ENCODE measurements at places on chromosomes 3 and 15.

DNA sequence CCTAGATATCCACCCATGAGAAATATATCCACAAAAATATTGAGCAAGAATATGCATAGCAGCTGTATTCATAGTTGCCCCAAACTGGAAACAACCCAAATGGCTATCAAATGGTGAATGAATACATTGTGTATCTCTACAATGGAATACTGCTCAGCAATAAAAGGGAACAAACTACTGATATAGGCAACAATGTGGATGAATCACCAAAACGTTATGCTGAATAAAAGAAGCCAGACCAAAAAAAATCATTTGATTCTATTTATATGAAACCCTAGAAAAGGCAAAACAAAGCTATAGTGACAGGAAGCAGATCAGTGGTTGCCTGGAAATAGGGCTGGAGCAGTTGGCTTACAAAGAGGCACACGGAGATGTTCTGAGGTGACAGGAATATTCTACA is 15.5 kb upstream of the CMTM7 start:
- DNase-seq = no peak

DNA sequence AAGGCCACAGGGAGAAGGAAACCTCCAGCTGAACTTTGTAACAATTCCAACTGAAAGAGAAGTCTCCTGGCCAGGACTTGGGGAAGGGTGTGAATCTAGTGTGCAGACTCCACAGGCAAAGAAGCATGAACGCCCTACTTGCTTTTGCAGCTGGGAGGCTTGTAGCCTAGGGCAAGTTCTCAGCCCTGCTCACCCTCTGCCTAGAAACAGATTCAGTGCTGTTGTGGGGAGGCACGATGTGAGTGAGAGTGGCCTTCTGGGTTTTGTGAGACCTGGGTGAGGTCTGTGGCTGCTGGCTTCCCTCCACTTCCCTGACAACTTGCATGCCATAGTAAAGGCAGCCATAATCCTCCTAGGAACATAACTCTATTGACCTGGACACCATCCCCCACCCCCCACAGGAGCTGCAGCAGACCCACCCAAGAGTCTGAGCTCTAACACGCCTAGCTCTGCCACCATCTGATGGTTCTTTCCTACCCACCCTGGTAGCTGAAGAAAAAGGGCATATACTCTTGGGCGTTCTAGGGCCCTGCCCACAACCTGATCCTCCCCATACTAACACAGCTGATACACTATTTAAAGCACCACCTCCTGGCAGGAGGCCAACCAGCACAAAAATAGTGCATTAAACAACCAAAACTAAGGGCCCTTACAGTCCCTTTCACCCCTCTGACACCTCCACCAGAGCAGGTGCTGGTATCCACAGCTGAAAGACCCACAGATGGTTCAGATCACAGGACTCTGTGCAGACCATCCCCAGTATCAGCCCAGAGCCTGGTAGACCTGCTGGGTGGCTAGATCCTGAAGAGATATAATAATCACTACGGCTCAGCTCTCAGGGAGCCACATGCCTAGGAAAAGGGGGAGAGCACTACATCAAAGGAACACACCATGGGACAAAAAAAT is 426.5 kb downstream of the IGSF11 start:
- no peak for DNase-seq

DNA sequence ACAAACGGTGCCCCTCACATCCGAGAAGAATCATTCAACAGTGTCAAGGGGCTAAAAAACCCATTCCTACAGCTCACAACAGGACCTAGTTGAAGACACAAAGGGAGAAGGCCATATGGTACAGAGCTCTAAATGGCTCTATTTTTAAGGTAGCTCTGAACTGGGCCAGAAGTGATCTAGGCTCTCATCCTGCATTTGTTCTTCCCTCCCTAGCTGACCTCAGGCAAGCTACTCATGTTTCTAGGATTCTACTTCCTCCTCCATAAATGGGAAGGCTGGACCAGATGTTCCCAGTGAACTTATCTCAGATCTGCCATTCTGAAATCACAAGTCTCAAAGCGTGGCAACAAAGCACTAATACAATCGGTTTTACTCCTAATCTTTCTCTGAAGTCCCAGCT is 62.3 kb downstream of the CPNE4 start:
- no peak for DNase-seq

- DNase-seq = no peak
These were observed 27.7 kb downstream of the CHDH start for GRCh38 chr3:53818221-53819162.

DNA sequence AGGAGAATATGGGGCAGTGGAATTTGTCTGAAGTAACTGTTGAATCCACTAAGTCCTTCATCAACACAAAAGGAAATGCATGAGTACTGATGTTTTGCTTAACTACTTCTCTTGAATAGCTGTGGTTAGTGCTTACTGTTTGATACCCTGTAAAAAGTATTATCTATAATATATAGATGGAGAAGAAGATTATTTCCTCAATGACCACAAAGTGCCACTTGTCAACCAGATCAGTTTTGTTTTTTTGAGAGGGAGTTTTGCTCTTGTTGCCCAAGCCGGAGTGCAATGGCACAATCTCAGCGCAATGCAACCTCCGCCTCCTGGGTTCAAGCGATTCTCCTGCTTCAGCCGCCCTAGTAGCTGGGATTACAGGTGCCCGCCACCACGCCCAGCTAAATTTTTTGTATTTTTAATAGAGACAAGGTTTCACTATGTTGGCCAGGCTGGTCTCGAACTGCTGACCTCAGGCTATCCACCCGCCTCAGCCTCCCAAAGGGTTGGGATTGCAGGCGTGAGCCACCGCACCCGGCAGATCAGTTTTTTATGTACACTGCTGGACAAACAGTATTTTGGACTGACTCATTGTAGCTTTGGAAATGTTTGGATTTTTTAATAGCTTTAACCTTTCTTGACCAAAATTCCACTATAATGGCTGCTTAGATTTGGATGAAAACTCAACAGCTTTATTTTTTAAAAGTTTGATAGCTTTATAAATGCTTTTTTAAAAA is 1.5 kb upstream of the RPLP1 start:
- DNase-seq = no peak

GRCh38 chr15:92050220-92050898 is 196.9 kb downstream of the SLCO3A1 start:
- no peak for DNase-seq

DNA sequence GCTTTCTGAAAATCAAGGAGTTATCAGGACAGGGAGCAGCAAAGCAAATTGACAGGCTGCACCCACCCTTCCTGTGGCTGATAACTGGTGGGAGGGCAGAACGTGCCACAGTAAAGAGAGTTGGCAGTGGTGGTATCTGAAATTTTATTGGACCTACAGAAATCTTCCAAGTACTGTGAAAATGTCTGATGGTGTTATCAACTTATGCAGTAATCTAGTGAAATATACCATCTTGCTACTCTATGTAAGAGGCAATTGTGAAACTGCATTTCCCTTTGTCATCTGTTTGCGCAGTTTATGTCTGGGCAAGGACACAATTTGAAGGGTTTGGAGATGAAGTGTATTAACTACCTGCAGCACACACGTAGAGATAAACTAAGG is 1.5 kb downstream of the PLCL2 start:
- DNase-seq = no peak

GRCh38 chr3:25597535-25598101 is 67.1 kb downstream of the TOP2B start:
- no peak for DNase-seq

GRCh38 chr3:157201648-157202278 is 41.8 kb upstream of the CCNL1 start:
- DNase-seq = no peak

GRCh38 chr3:145177828-145178227 is 983.2 kb downstream of the PLOD2 start:
- DNase-seq = no peak

- no peak for DNase-seq
These were observed 210.7 kb upstream of the TRIM42 start for GRCh38 chr3:140467104-140467577.

- no peak for DNase-seq
These were observed 740.5 kb downstream of the EPHA3 start for GRCh38 chr3:89847955-89848354.

- DNase-seq = no peak
These were observed 562.3 kb downstream of the MCTP2 start for GRCh38 chr15:94793641-94794040.

GRCh38 chr3:122101646-122102045 is 46.5 kb downstream of the CD86 start:
- DNase-seq = no peak

GRCh38 chr3:44235604-44236484 is 5.8 kb upstream of the TOPAZ1 start:
- DNase-seq = peak; percentile 36

- DNase-seq = no peak
These were observed 7.7 kb downstream of the NCKIPSD start for GRCh38 chr3:48678056-48678455.

GRCh38 chr15:30023798-30024295 is 58.9 kb upstream of the GOLGA8J start:
- DNase-seq = no peak

GRCh38 chr3:42960786-42961185 is 18.3 kb upstream of the GASK1A start:
- no peak for DNase-seq

DNA sequence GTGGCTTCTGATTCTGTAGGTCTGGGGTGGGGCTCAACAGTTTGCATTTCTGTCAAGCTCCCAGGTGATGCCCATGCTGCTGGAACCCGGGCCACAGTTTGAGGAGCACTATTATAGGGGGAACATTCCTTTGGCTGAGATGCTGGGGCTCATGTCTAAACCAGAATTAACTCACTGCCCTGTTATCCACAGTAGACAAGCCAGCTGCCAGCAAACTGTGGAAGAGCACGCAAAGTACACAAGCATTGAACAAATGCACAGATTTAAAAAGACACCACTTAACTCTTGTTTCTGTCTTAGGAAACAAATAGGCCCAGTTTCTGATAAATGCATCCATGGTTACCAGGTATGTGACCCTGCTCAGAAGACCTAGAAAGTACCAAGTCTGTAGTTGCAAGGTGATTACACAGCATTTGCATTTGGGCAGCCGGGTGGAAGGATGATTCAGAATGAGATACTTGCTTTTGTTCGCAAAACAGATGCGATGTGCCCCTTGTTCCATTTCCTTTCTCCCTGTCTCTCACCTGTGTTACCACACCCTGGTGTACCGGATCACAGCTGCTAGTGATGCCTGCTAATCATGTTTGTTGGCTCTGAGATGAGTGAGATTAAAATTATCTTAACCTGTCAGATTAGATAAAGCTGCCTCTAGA is 12.4 kb downstream of the GYG1 start:
- no peak for DNase-seq

- no peak for DNase-seq
These were observed 818.2 kb upstream of the LMCD1 start for GRCh38 chr3:7683426-7683825.

DNA sequence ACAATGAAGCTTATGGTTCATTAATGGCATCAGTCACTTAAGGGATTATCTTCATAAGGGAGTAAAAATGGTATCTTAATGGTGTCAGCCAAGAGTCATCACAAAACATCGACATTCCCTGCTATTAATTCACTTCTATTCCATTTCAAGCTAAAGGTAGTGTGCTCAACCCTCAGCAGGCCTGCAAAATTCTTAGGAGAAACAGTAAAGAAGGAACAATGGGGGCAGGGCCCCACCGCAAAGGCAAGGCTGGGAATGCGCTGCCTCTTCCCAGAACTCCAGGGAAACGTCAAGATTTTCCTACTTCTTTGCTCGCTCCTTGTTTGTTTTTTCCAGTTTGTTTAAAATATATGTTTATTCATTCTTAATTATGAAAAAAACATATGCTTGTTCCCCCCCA is 187.3 kb upstream of the TSC22D2 start:
- DNase-seq = no peak

DNA sequence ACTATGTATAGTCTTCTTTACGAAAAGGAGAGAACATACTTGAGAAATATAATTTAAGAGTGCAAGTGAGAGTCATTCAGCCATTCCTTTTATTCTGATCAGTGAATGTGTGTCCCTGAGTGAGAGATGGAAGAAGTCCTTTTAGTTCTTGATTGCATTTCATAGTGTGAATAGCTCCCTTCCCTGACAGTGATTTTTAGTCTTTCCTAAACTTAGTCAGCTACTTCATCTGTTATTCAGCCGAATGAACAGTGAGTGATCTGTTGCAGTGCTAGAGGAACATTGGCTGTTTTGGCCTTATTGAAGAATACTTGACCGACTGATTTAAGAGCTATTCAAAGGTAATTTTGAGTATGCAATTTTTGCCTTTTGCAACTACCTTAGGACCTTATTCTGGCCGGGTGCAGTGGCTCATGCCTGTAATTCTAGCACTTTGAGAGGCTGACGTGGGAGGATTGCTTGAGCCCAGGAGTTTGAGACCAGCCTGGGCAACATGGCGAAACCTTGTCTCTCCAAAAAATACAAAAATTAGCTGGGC is 45.5 kb downstream of the UBE2E2 start:
- DNase-seq = no peak

GRCh38 chr15:28098766-28099554 is at the start of gene OCA2:
Gene OCA2, minus strand, starts transcription at chr15:28099315. Its CDS starts 17,441 bp downstream, at chr15:28081874.
- DNase-seq = peak; percentile 70

GRCh38 chr3:30343067-30343831 is 263.2 kb upstream of the TGFBR2 start:
- DNase-seq = no peak

DNA sequence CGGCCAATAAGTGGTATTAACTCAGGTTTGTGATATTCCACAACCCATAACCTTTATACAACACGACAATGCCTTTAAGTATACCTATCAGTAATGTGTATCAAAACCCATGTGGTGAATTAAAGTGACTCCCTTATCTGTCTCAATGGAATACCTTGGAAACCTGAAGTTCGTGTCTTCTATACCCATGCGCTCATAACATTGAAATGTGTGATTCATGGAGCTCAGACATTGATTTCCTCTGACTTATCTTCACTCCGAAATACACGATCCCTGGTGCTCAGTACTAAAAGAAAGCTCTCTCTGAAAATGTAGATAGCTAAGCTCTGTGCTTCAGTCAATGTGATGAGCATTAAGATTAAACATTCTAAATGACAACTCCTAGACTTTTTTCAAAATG is 140.3 kb downstream of the TBC1D5 start:
- no peak for DNase-seq

DNA sequence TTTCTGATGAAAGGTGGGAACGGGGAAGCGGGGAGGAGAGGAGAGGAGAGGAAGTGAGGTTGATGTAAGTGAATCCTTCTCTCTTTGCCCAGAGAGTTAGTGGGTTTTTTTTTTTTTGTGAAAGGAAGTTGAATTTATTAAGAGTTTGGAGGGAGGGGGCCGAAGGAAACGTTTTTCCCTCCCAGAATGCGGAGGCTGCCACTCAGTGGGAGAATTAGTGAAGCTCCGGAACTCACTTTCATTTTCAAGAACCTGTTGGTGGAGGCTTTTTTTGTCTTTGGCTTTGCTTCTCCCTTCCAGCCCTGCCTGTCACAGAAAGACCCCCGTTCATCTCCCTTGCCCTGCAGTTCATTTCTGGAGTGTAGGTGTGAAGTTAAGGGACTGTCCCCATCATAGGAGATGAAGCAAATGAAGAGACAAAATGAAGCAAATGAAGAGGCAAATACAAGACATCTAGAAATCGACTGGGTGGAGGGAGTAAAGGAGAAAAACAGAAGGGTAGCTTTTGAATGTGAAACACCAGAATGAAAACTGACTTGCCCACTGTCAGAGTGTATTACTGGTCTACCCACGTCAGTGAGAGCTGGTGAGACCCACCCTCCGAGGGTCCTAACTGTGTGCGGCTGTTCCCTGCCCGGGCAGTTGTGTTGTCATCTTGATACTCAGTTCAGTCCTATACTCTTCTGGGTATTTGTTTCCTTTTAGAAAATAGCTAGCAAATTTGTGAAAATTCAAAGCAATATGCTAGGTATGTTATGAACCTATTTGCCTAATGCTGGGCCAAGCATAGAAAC is 91.5 kb downstream of the ITPR1 start:
- peak; percentile 5 for DNase-seq

Data from stimulated activated CD4-positive, alpha-beta T cell treated with anti-CD3 and anti-CD28 coated beads, Interleukin-4, amount 100 ng/mL, for 1 hour (primary cell).